ENCODE measurements at places on chromosomes 12 and 14. TPM values are rescaled to one million over a fixed set of nuclear protein-coding genes. Genes with fewer than 3 reads are reported as not detected.

DNA sequence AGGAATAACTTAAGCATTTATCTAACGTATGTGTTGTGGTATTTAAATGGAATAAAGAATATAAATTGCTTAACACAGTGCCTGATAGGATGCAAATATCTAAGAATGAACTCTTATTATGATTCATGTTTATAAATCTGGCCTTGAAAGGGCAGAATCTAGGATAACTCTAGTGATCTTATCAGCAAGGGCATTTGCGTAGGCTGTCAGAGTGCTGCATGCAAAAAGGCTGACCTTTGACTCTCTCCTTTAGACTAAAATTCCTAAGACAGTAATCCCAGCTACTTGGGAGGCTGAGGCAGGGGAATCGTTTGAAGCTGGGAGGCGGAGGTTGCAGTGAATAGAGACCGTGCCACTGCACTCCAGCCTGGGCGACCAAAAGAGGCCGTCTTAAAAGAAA lies 31.3 kb upstream of the ANP32D start:
- DNase-seq: no peak

DNA sequence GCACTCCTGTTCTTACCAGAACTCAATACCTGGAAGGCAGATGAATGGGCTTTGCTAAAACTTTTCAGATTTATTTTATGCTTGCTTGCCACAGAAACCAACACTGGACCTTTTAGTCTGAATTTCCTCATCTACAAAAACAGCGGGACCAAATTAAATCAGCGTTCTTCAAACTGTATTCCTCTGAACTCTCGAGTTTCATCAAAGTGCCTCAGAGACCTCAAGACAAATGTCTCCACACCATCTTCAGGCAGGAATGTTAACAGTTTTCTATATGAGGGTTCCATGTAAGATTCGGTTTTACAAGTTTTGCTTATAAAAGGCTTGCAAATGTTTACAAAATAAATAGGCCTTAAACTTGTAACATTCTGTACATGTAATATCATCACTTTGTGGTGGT lies 74.6 kb downstream of the MED13L start:
- no peak for DNase-seq

- no peak for DNase-seq
These were observed 401.3 kb downstream of the DIO2 start for GRCh38 chr14:79809849-79810612.

KCNH5 gene
- 0.60 TPM for total RNA-seq

GRCh38 chr12:99769396-99769980 lies 121.9 kb downstream of the GARIN6 start:
- DNase-seq: no peak

DNA sequence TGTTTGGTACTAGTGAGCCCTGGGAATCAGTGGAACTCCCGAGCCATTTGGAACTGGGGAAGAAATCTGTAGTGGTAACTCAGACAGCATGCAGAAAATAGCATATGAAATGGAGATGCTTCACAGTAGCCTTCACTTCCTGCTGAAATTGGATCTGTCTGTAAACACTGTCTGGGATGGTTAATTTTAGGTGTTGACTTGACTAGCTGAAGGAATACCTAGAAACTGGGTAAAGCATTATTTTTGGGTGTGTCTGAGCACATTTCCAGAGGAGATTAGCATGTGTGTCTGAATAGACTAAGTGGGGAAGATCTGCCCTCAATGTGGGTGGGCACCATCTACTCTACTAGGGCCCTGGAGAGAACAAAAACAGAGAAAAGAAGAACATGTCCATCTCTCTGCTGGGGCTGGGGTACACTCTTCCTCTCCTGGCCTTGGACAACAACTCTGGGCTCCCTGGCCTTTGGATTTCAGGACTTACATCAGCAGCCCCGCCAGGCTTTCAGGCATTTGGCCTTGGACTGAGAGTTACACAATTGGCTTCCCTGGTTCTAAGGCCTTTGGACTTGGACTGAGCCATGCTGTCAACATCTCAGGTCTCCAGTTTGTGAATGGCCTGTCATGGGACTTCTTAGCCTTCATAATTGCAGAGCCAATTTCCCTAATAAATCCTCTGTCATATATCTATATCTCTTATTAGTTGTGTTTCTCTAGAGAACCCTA lies 14.0 kb upstream of the CRADD start:
- no peak for DNase-seq

DNA sequence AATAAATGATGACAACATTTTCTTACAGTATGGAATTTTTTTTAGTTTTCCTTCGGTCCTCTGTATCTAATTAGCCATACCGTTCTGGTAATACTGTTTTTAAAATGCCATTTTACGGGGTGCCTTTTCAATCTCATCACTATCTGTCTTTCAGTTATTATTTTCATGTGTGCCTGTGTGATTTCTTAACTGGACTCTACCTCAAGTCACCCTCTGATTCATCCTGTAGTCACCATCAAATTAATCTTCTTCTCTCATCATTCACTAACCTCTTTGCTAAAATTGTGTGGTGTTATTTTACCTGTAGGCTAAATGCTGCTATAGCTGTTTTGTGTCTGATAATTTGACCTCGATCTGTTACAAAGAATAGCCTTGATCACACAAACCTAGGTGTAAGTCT lies 16.0 kb upstream of the CCT2 start:
- DNase-seq: no peak

DNA sequence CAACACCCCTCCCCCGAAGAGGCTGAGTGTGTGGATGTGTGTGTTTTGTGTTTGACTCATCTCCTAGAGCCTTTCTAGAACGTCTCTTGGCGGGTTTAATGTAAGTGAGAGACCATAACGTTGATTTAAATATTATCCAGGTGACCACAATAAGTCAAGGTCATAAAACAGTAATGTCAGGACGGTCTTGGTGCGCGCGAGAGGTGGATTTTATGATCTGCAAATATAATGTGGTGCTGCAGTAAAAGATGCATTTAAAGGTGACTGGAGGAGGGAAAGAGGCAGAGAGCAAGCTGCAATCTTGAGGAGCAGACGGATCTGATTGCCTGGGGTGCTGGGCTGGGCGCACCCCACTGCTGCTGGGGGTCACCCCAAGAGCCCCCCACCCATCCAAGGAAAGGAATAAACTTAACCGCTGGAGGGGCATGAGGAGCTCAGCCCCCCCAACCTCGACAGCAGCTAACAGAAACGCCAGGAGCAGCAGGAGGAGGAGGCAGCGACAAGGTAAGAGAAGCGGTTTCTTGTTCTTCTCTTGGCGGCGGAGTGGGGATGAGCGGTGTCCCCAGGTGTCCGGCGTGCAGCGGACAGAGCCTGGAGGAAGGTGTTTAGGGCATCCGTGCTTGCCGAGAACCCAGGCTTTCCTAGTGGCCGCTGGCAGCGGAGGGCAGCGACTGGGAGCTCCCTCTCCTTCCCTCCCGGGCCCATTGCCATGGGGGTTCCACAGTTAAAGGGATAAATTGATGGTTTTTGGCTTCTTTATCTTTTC lies 5.5 kb downstream of the HOXC10 start:
- no peak for DNase-seq

- no peak for DNase-seq
These were observed 8.3 kb upstream of the CRACR2A start for GRCh38 chr12:3761116-3761735.

DNA sequence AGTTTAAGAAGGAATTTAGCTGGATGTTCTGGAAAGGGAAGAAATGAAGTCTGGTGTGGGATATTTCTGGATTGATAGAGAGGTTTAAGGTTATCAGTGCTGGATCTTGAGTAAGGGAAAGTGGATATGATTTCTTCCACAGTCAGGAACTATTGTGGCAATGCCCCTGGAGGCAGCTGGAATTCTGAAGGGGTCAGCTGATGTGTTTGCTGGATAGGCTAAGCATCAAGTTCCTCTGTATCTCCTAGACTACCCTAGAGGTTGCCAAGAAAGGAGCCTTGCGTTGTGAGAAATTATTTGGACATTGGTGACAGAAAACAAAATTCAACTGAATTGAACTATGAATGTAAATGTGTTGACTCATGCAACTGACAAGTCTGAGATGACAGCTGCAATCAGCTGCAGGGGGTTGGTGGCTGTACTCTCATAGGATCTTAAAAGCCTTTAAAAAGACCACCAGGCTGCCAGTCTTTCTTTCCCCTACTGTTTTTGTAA lies 244.4 kb downstream of the ATXN7L3B start:
- DNase-seq: no peak

DNA sequence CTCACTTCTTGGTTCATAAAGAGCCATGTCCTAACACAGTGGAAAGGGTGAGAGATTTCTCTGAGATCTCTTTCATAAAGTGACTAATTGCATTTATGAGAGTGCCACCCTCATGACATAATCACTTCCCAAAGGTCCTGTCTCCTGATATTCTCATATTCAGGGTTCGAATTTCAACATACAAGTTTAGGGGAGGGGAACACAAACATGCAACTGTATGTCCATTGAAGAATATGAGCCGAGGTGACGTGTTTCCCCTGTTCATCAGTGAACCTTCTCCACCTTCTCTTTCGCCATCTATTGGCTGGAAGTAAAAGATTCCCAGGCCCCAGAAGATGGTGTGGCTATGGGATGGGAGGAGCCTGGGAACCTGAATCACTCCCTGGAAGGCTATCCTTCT lies 354.2 kb upstream of the ATP2B1 start:
- no peak for DNase-seq

DNA sequence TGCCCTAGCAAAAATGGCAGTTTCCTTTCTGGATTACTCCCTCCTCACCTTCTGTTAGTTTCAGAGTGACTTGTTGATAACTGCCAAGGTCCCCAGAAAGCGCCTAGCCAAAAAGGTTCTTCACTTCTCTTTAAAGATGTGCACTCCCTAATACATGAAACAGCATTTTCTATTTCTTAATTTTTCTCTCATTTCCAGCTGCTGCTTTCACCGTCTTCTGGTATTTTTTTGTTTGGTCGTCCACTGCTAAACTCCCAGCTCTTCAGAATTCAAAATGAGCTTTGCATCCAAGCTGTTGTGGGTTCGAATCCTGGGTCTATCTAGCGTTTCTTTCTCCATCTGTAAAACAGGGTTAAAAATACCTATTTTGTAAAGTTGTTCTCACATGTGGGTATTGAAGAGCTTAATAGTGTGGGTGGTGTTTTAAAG lies 397 bp upstream of the BORCS5 start:
- DNase-seq: no peak

DNA sequence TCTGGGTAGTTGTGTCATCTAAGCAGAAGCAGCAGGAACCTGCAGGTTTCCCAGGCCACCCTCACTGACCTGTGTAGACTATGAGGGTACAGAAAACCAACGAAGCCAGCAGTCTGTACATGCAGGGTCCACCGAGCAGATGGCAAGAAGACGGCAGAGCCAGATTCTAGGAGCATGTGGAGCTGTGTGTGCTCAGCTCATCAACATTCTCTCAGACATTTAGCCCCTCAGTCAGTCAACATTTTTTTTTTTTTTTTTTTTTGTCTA lies 7.3 kb upstream of the ASIC1 start:
- no peak for DNase-seq

All from WTC11 (cell line).